Vagina (tissue), 2 donors: ENCODE measurements at places on chromosomes 6 and 20. TPM values are rescaled to one million over a fixed set of nuclear protein-coding genes. Genes with fewer than 3 reads are reported as not detected.

DNA sequence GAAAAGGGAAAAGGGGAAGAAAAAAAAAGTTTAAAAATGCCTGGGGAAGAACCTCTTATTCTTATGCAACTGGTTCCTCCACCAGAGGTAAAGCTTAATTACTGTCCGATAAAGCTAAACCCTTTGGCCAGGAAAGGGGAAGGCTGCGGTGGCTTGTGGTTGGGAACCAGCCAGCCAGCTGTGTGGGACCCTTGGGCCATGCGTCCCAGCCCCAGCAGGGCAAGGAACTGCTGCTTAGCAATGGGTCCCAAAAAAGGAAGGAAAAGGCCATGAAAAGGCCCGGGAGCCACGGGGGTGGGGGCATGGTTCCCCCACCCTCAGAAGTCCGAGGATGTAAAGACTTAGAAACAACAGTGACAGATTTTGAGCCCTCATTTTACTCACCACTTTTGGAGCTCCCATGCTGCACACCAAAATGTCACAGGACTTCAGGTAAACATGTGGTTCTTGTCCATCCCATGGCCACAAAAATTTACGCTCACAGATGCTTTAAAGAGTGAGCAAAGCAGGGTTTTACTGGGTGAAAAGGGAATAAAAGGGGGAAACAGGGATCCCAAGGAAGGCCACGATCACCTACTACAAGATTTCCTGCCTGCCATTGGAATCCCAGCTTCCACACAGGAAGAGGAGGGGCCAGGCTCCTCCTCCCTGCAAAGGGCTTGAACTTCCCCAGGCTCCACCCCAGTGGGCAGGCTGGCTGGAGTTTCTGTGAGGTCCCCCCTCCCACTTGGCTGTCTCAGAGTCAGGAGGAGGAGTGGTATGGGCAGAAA, 1234.7 kb upstream of the GJE1 start:
- DNase-seq = no peak

DNA sequence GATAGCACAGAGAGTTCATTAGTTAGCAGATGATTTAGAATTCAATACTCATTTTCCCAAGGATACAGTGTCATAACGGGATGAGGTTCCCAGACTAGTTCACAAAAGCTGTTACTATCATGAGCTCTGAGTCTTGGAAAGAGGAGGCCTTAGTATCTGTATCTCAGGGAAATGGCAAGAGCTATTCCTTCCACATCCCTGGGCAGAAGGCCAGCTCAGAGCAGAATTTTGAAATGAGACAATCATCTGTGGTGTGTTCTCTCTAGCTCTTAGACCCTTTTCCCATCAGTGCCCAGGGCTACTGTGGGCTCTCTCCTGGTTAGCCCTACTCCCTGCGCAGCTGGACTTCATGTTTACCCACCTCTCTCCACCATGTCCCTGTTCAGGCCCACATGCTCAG, 64.5 kb downstream of the JAG1 start:
- no peak for DNase-seq

GRCh38 chr6:12269110-12269509, 21.1 kb upstream of the EDN1 start:
- no peak for DNase-seq

DNA sequence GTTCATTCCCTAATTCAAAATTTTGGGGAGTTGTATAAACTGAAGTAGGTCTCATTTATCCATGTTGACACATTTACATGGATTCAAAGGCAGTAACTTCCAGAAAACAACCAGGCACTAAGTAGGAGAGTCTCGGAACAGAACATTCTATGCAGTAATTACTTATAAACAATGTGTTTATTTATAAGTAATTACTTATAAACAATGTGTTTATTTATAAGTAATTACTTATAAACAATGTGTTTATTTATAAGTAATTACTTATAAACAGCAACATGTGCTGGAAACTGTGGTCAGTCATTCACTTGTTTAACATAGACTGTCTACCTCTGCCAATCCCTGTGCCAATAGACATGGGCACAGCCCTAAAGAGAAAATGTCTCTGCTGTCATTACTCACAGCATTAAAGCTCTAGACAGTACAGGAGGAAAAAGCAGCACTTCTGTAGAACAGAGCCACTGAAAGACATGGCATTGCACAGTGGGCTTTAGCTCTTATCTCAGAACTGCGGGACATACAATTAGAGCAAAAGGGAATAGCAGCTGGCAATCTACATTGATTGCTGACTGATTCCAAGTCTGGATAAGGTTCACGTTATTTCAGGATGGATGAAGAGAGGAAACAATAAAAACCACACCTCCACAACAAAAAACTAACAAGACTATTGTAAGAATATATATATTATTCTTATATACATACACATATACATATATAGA, 188.2 kb downstream of the WDR27 start:
- DNase-seq = no peak

DNA sequence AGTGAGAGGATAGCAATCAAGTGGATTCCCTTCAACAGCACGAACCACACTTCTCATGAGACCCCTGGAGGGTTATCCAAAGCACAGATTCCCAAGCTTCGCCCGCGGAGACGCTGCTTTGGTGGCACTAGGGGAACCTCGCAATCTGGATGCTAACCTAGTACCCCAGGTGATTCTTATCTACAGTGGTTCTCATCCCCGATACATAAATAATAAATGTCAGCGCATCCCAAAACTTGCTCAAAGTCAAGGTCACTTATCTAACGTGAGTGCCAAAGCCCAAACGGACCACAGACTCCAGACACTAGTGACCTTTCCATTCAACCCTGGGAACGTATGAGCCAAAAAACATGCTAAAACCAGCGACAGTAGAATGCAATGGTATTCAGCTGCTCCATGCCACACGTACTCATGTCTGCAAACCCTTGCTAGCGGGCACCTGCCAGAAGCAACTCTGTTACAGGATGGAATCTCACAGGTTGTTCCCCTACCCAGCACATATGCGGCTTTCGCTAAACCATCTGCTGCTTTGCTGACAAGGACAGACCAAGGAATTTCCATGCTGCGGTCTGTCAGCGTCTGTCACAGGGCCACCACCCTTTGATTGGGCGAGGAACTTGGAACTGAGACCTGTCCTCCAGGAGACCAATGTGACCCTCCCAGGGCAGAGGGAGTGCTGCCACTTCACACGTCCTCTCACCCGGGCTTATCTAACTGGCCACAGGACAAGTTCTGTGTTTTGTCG, 16.8 kb downstream of the MYLK4 start:
- DNase-seq = no peak

- no peak for DNase-seq
These were observed 4.2 kb downstream of the PHIP start for GRCh38 chr6:79073888-79074287.

GRCh38 chr6:54100411-54101006, 10.7 kb upstream of the MLIP start:
- DNase-seq = no peak

GRCh38 chr6:159913862-159914564, 23.2 kb downstream of the MAS1 start:
- no peak for DNase-seq

DNA sequence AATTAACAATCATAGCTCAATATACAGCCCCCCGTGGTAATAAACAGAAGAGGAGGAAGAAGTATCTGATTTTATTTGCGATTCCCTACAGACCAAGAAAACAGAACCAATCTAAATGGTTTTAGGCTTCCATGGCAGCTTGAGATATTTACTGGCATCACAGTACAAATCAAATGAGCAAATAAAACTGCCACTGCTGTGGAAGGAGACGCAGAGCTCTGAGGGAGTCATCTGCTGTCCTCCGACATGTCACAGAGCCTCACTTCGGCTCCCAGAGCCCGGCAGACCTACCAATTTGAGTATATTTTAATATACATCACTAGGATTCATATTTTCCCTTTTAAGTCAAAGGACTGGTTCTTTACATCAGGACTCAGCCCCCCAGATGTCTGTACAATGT, 145.2 kb upstream of the KCNQ5 start:
- DNase-seq = no peak

GRCh38 chr6:4687989-4688947, 87.9 kb upstream of the CDYL start:
- DNase-seq = no peak

- no peak for DNase-seq
These were observed 11.5 kb upstream of the BLOC1S5 start for GRCh38 chr6:8075704-8076103.

GRCh38 chr6:71203206-71203605, 85.4 kb upstream of the OGFRL1 start:
- DNase-seq = no peak

DNA sequence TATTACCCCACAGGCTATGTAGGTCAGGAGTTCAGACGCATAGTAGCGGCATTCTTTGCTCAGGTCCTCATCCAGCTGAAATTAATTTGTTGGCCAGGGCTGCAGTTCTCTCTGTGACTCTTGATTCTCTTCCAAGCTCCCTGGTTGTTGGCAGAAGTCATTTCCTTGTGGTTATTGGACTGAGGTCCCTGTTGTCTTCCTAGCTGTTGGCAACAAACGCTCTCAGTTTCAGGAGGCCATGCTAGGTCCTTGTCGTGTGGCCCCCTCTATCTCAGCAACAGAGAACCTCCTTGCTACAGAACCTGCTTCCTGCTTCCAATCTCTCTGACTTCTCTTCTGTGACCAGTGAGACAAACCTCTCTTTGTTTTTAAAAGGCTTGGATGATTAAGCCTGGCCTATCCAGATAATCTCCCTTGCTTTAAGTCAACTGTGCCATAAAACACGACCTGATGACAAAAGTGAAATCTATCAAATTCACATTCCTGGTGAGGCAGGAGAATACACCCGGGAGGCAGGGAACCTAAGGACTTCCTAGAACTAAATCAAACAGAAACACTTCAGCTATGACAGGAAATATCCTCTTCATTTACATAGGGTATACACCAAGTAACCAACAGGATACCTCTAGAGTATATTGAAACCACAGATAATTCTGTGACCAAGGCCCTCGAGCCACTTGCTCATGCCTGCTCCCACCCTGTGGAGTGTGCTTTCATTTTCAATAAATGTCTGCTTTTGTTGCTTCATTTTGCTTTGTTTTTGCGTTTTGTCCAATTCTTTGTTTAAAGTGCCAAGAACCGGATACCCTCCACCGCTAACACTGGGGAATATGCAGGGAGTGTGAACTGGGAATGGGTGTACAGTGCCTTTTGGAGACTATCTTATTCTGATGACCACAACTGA, 196.0 kb downstream of the BTBD3 start:
- DNase-seq = no peak

- no peak for DNase-seq
These were observed 59.2 kb upstream of the FNDC1 start for GRCh38 chr6:159110013-159110412.

DNA sequence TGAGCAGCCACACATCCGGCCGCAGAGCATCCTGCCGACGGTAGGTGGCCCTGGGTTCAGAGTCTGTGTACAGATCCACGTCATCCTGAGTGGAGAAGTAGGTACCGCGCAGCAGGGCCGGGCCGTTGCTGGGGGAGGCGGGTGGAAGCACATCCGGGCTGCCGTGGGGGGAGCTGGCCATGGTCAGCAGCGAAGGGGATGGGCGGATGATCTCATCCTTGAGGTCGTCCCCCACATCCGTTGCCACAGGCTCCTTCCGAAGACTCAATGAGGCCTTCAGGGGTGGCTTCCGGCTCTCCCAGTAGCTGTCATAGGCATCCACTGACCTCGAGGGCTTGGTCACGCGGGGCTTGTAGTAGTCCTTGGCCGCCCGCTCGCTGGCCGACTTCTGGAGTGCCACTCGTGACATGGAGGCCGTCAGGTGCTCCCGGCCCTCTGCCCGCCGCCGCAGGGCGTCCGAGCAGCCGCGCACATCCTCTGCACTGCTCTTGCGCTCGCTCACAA, 9.2 kb downstream of the SPATA2 start:
- DNase-seq = no peak

DNA sequence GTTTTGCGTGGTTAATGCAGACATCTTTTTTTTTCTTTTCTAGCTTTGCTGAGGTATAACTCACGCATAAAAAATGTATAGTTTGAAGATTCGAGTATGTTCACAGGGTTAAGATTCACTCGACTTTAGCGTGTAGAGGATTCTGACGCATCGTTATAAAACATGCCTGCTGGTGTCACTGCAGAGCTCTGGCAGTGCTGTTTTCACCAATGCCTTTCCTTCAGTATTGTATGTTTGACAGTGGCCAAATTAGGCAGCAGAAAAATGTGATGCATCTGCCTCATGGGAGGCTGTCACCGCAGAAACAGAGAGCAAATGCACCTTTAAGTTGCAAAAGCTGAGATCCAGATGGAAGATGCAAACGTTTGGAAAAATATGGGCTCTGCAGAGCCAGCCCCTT, 18.0 kb upstream of the SIRPB2 start:
- no peak for DNase-seq

DNA sequence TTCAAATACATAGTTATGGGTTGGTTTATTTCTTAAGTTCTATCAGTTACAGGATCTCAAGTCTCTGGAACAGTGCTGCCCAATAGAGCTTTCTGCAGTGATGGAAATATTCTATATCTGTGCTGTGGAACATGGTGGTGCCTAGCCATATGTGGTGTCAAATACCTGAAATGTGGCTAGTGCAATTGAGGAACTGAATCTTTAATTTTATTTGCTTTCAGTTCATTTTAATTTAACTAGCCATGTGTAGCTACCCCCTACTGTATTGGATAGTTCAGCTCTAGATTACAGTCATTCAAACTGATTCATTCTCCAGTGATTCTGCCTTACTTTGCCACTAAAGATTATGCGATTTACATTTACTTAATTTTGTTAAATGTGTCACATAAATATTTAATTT, 503.2 kb downstream of the CDKAL1 start:
- DNase-seq = no peak

DNA sequence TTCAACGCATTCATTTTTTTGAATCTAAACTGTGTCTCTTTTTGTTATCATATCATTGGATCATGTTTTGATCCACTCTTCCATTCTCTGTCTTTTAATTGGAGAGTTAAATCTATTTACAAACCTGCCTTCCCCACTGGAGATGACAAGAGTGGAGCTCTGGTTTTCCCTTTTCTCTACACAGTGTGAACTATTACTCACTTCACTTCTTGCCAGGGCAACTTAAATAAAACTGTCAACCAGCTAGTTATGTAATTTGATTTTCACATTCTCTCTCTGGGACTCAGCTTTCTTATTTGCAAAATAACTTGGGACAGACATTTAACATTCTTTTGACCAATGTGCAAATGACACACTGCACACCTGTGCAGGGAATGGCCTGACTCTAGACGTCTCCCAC, 230.8 kb upstream of the CST7 start:
- no peak for DNase-seq

GFRAL gene
- total RNA-seq = not detected

BPIFB1 gene
- not detected for total RNA-seq

IPCEF1 gene
- 2.0 TPM for total RNA-seq

LY86 gene
- total RNA-seq = 4.9 TPM

SPATA25 gene
- 7.1 TPM for total RNA-seq

DACT2 gene
- total RNA-seq = 1.5 TPM

CGAS gene
- 8.3 TPM for total RNA-seq

MROH8 gene
- 1.5 TPM for total RNA-seq

GSTA2 gene
- not detected for total RNA-seq

ME1 gene
- total RNA-seq = 12.8 TPM

IMPG1 gene
- total RNA-seq = not detected

OR2B3 gene
- total RNA-seq = not detected

TREM1 gene
- 0.98 TPM for total RNA-seq

ADGRG6 gene
- 22.6 TPM for total RNA-seq

ACTR5 gene
- 18.4 TPM for total RNA-seq

COL21A1 gene
- 16.7 TPM for total RNA-seq
